Cardiac fibroblast (primary cell): ENCODE measurements at places on chromosomes 6 and 20.

- DNase-seq: peak; percentile 44
These were observed 62.2 kb downstream of the FILIP1 start for GRCh38 chr6:75431379-75431778.

DNA sequence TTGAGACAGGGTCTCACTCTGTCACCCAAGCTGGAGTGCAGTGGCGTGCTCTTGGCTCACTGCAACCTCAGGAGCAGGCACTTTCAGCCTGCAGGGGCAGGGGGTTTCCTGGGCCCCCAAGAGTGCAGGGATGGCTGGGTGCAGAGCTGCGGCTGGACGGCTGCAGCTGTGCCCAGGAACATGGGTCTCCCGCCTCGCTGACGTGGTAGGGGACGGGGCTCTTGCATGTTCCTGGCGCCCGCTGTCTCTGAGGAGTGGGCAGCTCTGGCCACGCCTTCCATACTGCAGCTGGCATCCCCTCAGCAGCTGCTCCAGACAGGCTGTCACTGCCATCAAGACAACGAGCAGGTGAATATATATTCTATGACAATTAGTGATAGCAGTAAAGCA is 2.2 kb upstream of the DEK start:
- no peak for DNase-seq

DNA sequence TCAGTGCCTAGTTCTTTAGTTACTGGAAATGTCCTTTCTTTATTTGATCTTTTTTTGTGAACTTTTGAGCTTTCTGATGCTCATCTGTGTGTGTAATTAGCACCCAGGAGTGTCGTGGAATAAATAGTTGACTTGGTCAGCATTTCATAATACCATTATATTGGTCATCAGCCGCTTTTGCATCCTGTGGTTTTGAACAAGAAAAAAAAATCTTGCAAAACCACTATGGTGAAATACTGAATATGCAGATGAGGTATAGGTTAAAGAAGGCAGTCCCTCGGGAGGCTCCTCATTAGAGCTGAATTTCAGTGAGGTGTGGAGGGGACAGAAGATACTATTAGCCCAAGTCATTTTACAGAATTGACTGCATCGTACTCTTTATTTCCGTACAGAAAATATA is 90.1 kb downstream of the FOXO3 start:
- peak; percentile 77 for DNase-seq

- peak; percentile 88 for DNase-seq
These were observed 448 bp upstream of the RIN2 start for GRCh38 chr20:19757487-19758132.

- DNase-seq: no peak
These were observed 9.1 kb downstream of the MTRF1L start for GRCh38 chr6:152993431-152993830.

DNA sequence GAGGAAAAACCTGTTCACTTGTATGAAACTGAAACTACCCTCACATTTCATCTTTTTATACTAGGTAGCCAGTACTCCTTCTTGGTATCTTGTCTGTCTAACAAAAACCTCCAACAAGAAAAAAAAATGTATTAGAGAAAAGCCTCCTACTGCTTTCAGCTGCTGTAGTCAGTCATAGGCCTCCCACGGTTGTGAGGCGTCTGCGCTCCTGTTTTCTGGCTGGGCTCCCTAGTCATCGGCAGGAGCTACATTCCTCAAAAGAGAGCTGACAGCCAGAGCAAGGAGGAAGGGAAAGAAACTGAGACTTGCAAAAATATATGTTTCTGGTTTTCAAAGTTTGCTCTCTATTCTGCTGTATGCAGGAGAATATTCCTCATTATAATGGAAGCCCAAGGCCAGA is 517.0 kb downstream of the LMBRD1 start:
- no peak for DNase-seq

DNA sequence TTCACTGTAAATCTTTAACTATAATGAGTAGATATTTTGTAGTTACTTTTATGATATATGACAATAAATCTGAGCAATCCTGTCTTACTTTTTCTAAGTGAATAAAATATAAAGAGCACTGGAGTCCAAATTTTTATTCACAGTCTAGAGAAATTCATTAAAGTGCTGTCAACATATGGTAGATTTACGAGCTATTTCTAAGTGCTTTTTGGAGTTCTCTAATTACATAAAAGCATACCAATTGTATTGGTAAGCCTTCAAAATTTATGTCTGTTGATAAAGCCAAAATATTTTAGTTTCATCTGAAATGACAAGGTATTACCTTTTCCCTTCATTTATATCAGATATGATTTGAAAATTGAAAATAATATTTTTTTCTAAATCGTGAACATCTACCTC is 75.4 kb downstream of the MAN1A1 start:
- DNase-seq: no peak

- DNase-seq: no peak
These were observed 30.3 kb downstream of the SEL1L2 start for GRCh38 chr20:13960119-13960518.

- DNase-seq: no peak
These were observed 14.7 kb downstream of the NTSR1 start for GRCh38 chr20:62723351-62723750.

GRCh38 chr20:50928469-50928868 is 2.8 kb downstream of the ADNP start:
- DNase-seq: no peak

DNA sequence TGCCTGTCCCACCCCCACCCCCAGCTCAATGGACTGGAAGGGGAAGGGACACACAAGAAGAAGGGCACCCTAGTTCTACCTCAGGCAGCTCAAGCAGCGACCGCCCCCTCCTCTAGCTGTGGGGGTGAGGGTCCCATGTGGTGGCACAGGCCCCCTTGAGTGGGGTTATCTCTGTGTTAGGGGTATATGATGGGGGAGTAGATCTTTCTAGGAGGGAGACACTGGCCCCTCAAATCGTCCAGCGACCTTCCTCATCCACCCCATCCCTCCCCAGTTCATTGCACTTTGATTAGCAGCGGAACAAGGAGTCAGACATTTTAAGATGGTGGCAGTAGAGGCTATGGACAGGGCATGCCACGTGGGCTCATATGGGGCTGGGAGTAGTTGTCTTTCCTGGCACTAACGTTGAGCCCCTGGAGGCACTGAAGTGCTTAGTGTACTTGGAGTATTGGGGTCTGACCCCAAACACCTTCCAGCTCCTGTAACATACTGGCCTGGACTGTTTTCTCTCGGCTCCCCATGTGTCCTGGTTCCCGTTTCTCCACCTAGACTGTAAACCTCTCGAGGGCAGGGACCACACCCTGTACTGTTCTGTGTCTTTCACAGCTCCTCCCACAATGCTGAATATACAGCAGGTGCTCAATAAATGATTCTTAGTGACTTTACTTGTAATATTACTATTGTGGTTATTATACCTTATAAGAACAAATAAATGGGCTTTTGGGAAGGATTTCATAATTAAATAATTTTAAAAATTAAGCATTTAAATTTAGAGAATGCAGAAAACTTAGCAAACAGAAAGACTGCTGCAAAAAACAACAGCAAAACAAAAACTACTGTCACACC is 8.4 kb downstream of the CDKN1A start:
- no peak for DNase-seq

- no peak for DNase-seq
These were observed 15.1 kb upstream of the MBOAT1 start for GRCh38 chr6:20227350-20227749.

GRCh38 chr6:87697581-87698546 is 4.2 kb downstream of the AKIRIN2 start:
- peak; percentile 90 for DNase-seq

- no peak for DNase-seq
These were observed 89.7 kb upstream of the QKI start for GRCh38 chr6:163324688-163325389.

DNA sequence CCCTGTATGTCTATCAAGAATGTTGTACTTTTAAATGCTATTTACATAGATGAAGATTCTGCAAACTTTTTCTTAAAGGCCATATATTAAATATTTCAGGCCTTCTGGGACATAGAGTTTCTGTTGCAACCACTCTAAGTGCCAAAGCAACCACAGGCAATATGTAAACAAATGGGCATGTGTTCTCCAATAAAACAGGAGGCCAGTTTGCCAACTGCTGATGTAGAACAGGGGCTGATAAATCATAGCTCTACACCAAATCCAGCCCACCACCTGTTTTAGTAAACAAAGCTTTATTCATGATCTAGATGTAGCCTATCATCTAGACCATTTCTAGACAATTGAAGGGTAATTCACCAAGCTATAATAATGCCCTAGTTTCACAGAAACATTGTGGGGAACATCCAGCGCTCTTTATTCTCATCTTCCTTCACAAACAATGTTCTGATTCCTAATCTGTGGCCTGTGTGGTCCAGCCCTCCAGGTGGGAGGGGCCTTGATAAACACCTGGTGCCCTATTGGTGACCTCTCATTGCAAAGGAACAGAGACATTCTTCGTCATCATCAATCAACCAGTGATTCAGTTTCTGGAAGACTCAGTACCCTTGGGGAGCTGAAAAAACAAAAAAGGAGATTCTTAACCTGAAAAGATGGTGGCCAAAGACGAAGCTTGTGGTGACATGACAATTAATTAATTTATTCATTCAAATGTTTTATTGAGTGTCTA is 80.2 kb downstream of the PREP start:
- DNase-seq: no peak

GRCh38 chr20:5923493-5923892 is 26.8 kb downstream of the TRMT6 start:
- no peak for DNase-seq

DNA sequence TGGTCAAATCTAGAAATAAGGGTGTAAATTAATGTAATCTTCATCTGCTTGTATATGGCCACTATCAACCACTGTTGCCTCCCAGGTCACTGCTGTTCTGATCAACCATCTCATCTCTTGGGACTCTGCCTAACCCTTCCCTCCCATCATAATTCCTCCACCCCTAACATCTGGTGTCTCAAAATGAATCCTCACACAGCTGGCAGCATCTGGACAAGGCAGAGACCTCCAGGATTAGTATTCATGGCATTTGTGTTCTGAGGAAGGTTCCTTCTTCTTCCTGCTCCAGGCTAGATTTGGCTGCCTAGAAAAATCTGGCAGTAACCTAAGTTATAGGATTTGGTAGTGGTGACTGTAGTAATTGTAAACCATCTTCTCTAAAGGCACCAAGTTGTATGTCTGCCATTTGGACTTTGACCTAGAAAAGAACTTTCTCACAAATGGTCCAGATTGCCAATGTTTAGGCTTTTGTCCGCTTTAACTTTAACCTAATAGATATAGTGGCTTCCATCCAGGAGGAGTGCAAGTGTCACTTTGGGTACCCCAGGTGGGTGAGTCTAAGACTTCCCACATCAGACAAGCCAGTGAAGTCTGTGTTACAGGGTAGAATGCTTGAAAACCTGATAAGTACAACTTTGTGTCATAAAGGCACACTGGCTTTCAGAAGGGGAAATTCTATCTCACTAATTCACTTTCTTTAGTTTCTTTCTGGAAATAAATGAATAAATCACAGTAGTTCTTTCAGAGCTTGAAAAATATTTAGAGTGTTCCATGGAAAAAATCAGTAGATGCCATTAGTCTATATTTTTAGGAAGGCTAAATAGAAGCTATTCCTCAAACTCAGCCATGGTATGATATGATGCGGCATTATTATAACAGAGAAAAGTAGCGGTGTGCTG is 3.0 kb upstream of the PHACTR2 start:
- peak; percentile 44 for DNase-seq

DNA sequence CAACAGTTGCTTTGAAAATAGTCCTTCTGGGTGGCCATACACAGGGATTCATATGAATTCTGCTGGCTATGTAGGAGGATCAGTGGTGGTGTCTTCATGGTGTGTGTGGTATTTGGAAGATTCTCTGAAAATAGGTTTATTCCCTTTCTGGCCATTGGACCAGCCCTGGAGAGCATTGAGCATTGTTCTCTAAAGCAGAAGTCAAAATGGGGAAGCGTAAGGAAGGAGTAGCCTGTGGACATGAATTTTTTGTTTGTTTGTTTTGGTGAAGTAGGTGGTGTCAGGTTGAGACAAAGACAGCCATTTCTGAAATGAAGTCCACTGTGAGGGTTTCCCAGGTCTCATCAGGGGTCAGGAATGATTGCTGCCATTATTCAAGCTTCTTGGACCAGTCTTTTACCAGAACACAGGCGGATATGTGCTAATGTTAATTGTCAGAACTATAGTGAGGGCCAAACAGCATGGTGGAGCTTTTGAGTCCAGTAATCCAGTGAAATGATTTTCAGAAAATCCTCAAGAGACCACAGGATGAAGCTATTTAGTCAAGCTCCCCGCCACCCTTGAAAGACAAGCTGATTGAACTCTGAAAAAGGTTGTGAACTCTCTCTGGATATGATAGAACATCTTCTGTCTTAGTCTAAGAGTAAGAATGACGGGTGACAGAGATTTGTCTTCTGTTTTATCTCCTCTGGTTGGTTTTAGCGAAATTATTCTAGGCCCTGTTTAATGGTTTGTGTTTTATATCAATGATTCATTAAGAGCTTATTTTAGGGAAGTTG is 60.0 kb downstream of the DNAH8 start:
- DNase-seq: no peak

- peak; percentile 11 for DNase-seq
These were observed 104.3 kb downstream of the CDH26 start for GRCh38 chr20:60062431-60063047.

- DNase-seq: no peak
These were observed 110.5 kb downstream of the B3GAT2 start for GRCh38 chr6:70846207-70846835.

GRCh38 chr20:20195021-20195705 is 142.8 kb downstream of the CFAP61 start:
- no peak for DNase-seq
